ENCODE measurements at places on chromosomes 5 and 9.

GRCh38 chr9:111399772-111400563, 69.9 kb upstream of the OR2K2 start:
- DNase-seq, result peak; percentile 11

- no peak for DNase-seq
Measured at GRCh38 chr5:51651889-51652288, 268.6 kb downstream of the ISL1 start.

- DNase-seq, result no peak
Measured at GRCh38 chr9:37620396-37620795, 28.0 kb upstream of the TOMM5 start.

- DNase-seq, result no peak
Measured at GRCh38 chr5:109644829-109645228, 44.9 kb upstream of the MAN2A1 start.

DNA sequence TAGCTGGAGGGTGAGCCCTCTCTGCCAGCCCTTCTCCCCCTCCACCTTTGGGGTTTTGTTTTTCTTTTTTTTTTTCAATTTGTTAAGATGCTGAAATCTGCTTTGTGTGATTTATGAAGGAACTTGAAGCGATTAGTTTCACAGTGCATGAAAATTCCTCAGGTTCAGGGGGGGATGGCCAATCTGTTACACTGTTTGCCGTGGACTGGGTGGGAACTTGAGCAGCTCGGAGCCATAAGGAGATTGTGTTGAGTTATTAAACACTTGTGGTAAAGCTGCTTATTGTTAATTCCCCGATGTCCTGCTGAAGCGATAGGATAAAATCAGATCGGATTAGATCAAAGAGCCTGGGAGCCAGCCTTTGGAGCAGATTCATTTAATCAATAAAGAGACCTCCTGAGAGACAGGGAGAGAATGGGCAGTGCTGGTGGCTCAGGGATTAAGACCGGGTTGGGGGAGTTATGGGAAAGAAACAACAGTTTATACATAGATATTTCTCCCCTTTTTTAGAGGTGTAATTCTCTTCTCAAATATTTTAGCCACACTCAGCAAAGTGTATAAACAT, 105.8 kb upstream of the SPATA31D4 start:
- no peak for DNase-seq

DNA sequence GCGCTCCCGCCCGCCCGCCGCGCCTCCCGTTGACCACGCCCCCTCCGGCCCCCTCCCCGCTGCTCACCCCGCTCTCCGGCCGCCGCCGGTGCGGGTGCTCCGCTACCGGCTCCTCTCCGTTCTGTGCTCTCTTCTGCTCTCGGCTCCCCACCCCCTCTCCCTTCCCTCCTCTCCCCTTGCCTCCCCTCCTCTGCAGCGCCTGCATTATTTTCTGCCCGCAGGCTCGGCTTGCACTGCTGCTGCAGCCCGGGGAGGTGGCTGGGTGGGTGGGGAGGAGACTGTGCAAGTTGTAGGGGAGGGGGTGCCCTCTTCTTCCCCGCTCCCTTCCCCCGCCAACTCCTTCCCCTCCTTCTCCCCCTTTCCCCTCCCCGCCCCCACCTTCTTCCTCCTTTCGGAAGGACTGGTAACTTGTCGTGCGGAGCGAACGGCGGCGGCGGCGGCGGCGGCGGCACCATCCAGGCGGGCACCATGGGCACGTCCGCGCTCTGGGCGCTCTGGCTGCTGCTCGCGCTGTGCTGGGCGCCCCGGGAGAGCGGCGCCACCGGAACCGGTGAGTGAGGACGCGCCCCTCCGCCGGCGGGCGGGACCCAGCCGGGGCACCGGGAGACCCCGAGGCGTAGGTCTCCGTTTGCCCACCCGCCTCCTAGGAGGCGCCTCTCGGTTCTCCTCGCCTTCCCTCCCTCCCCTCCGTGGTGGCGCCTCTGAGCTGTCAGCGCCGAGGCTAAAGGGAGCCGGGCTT, at the start of gene VLDLR:
VLDLR (plus strand) TSS at position 66 of the 739 bp plus-strand sequence; CDS start at position 469, 403 bp downstream.
- DNase-seq, result peak; percentile 48

DNA sequence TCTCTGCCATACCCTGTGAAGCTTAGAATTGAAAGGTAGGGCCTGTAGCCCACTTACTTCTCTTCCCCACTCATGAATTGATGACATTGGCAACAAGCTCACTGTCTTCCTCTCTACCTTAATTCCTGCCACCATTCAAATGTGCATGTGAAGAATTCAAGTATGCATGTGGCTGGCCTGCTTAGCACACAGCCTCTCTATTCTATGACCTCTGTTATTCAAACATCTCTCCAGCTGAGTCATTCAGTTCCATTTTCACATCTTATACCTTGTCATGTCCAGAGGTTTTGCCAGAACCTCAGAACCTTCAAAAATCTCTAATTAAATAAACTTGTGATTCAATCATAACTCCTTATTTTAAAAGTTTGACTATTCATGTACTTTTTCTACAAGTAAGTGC, 114.7 kb upstream of the MAN2A1 start:
- no peak for DNase-seq

GRCh38 chr5:126228934-126229333, 194.3 kb upstream of the GRAMD2B start:
- no peak for DNase-seq

DNA sequence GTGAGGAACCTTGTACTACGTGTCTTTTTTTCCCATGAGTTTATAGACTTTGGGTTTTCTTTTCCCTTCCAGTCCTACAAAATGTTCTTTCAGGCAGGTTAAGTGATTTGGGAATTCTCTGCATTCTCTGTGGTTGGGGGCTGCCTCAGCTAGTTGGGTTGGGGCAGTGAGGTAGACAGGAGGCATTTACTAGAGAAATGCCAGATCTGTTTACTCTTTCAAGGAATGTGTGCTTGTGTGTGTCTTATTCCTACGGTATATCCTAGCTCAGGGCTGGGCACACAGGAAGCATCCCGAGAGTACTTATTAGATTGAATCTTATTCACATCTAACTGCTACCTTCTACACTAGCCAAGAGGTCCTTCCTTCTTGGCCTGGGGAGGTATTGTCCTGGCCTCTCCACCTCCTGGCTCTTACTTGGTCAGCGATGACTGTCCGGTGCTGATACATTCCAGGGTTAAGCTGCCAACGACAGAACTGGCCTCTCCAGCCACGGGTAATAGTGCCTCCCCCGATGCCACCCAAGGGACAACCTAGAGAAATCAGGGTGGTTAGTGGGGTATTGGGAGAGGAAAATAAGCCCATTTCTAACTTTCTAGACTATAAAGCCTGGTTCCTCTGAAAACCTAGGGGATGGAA, 5.0 kb downstream of the GBA2 start:
- DNase-seq, result no peak

GRCh38 chr9:115042781-115043509, 75.0 kb downstream of the TNC start:
- peak; percentile 52 for DNase-seq

DNA sequence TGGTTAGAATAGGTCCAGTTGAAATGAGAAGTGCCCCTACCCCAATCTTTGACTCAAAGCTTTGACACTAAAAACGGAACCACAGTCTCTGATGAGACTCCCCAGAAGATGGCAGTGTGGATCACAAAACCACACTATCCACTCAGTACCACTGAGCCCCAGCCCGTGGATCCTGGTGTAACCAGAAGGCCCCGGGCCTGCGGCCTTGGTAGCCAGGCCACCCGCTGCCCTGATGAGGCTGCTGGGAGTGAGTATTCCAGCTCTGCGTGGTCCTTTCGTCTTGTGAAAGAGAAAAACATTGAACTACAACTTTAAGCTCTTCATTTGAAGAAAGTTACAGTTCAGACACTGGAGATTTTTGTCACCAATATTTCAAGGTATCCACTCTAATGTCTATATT, 42.2 kb upstream of the FBP1 start:
- DNase-seq, result peak; percentile 68

DNA sequence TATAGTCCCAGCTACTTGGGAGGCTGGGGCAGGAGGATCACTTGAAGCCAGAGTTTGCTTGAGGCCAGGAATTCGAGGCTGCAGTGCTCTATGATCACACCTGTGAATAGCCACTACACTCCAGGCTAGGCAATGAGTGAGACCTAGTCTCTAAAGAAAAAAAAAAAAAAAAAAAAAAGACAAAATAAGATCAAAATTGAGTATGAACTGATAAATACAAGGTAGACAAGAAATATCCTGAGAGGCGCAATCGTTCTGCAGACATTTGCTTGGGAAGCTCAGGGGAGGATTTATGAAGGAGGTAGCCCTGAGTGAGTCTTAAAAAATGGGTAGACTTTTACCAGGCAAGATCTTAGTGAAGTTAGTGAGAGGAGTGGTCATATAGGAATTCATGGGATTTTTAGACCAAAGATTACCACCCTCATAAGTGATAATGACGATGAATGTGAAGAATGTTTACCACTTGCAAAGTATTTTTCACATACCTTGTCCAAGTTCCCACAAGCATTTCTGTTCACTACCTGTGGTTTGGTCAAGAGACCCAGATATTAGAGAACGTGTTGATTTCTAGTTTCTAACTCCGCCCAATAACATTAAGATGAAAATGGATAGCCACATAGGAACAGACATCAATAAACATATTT, 4.4 kb downstream of the PDCD1LG2 start:
- DNase-seq, result no peak

- DNase-seq, result no peak
Measured at GRCh38 chr5:169577951-169578350, 5.6 kb upstream of the SPDL1 start.

DNA sequence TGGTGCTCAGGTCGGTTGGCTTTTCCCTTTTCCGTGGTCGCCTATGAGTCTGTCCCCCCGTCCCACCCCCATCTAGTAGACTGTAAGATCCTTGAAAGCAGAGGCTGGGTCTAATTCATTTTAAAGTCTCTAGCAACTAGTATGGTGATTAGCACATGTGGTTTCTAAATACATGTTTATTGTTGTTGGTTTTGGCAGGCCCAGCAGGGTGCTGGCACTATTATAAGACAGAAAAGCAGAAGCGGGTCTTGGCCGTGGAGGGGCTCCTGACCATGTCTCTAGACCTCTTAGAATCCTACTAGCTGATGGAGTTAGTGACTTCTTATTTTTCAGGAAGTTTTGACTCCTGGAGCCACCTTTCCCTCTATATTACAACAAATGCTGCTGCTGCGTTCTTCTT, 61.5 kb upstream of the TNFSF8 start:
- DNase-seq, result no peak

- DNase-seq, result no peak
Measured at GRCh38 chr5:16461782-16462181, 3.8 kb downstream of the ZNF622 start.

DNA sequence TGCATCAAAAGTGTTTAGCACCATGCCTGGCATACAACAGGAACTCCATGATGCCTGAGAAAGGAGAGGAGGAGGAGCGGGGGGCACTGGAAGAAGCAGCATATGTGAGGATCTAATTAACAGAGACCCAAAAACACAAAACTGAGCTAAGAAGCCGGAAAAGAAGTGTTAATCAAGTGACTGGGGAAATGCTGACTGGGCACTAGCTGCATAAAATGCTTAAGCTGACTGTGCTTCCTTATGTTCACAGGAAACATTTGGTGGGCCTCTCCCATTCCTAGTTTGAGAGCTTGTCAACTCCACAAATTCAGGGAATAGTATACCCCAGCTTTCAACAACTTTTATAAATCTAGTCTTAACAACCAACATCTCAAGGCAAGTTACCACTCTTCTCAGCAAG, 26.6 kb downstream of the DEPDC1B start:
- no peak for DNase-seq

GRCh38 chr5:14757850-14758249, 93.3 kb downstream of the OTULIN start:
- DNase-seq, result no peak

- DNase-seq, result no peak
Measured at GRCh38 chr5:92852219-92852618, 728.8 kb downstream of the NR2F1-AS1 start.

DNA sequence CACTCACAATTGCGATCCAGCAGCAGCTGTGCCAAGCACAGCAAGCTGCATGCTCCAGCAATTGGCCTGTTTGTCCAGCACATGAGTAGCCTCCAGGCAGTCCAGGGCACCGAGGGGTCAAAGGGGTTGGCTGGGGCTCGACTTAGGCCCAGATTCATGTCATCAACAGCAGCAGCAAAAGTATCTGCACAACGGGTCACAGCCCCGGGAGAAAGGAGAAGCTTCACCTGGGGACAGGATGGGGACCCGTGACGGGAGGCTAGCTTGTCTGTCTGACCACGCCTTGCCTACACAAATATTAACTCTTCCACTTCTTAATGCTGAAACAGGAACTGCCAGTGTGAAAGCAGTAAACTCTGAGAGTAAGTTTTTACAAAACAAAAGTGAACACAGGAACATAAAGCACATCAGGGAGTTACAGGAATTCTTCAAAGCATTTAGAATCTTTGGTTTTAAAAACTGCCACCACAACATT, 191.2 kb downstream of the PIK3R1 start:
- no peak for DNase-seq

GRCh38 chr5:180804129-180804618, 1.6 kb upstream of the MGAT1 start:
- DNase-seq, result peak; percentile 60

GRCh38 chr9:125233678-125234077, 7.5 kb downstream of the HSPA5 start:
- no peak for DNase-seq

DNA sequence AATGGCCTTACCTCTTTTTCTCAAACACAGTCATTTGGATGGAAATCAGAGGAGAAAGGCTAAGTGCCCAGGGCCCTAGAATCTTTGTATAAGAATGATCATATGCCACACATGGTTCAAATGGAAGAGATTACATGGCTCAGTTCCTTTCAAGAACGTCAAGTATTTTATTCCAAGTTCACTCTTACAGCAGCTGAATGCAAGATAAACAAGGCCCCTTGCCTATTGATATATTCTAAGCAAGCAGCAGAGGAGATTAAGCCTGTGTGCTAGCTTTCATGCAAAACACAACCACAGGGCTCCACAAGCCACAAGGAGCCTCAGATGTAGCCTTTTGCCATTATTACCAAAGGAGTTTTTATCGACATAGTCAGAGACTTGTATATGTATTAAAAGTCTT, 55.3 kb upstream of the SLCO6A1 start:
- no peak for DNase-seq

- peak; percentile 48 for DNase-seq
Measured at GRCh38 chr5:172852490-172853354, 18.7 kb downstream of the ERGIC1 start.

GRCh38 chr5:67969176-67969575, 246.4 kb upstream of the PIK3R1 start:
- DNase-seq, result no peak

DNA sequence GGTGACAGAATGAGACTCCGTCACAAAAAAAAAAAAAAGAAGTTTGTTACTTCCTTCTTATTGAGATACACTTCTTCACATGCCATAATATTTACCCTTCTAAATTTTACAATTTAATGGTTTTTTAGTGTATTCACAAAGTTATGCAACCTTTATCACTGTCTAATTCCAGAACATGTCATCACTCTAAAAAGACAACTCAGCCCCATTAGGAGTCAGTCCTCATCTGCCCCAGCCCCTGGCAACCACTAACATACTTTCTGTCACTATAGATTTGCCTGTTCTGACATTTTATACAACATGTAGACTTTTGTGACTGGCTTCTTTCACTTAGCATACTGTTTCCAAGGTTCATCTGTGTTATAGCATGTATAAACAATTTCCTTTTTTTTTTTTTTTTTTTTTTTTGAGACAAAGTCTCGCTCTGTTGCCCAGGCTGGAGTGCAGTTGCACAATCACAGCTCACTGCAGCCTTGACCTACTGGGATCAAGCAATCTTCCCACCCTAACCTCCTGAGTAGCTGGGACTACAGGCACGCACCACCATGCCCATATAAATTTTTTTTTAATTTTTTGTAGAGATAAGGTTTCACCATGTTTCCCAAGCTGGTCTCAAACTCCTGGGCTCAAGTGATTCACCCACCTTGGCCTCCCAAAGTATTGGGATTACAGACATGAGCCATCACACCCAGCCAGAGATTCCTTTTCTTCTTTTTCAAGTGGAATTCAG, 18.0 kb downstream of the AQP3 start:
- DNase-seq, result no peak

Measured in activated CD4-positive, alpha-beta T cell treated with anti-CD3 and anti-CD28 coated beads for 48 hours (primary cell).